Activated CD4-positive, alpha-beta T cell treated with anti-CD3 and anti-CD28 coated beads, Interleukin-2, amount 50 U/mL, for 48 hours (primary cell): ENCODE measurements at places on chromosomes 6 and 20.

DNA sequence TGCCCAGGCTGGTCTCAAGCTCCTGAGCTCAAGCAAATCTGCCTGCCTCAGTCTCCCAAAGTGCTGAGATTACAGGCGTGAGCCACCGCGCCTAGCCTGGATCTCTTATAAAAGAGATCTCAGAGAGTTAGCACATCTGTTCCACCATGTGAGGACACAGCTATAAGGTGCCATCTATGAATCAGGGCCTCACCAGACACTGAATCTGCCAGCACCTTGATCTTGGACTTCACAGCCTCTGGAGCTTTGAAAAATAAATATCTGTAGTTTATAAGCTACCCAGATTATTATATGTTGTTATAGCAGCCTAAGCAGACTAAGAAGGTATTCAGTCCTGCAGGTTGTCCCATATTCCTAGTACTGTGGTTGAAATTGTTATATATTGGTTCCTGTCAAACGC lies 33.2 kb upstream of the SHLD1 start:
- DNase-seq = no peak

GRCh38 chr6:53067849-53068361 lies 2.7 kb downstream of the FBXO9 start:
- DNase-seq = no peak

GRCh38 chr6:25934156-25934555 lies 3.7 kb upstream of the SLC17A2 start:
- no peak for DNase-seq

- DNase-seq = no peak
Measured at GRCh38 chr6:8819446-8819845, 384.1 kb upstream of the SLC35B3 start.

- no peak for DNase-seq
Measured at GRCh38 chr6:157642736-157643135, 180.3 kb upstream of the SNX9 start.
